ENCODE measurements at places on chromosomes 7 and 10. TPM values are rescaled to one million over a fixed set of nuclear protein-coding genes. Genes with fewer than 3 reads are reported as not detected.

DNA sequence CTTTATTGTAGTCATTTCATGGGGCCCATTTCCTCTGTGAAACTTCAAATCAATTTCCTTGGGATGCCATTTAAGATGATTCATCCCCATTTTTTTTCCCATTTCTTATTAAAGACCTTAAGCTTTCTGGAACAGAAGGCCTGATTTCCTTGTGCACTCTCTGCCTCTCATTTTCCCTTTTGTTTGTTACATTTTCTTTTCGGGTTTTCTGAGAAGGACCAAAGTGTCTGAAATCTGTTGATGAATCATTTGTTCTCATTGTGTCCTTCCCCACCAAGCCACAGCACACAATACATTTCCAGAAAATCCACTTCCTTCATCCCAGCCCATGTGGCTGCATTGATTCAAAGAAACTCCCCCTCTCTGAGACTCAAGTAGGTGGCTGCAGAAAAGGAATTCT lies 372.4 kb downstream of the SFMBT2 start:
- H3K36me3 ChIP-seq, result no peaks in the 10 kb centered on the region
- DNase-seq, result no peak
- peaks cover 3% of the 10 kb centered on the region for H3K4me1 ChIP-seq
- H3K27ac ChIP-seq, result no peak overlapping the region
- H3K4me3 ChIP-seq, result no peak overlapping the region

Gene SNX10
- 73.8 TPM for total RNA-seq

- DNase-seq, result no peak
- H3K4me1 ChIP-seq, result peaks cover 27% of the 10 kb centered on the region
- peak overlapping the region; percentile 26 for H3K27ac ChIP-seq
- H3K4me3 ChIP-seq, result no peak overlapping the region
Observed at GRCh38 chr10:14560791-14561765, 213.6 kb downstream of the FAM107B start.

Gene OR9A2
- total RNA-seq, result not detected

- no peak overlapping the region for H3K4me3 ChIP-seq
- no peak for DNase-seq
- peaks cover 5% of the 10 kb centered on the region for H3K27me3 ChIP-seq
- H3K4me1 ChIP-seq, result no peaks in the 10 kb centered on the region
Observed at GRCh38 chr10:69974551-69975155, 78.0 kb upstream of the MACROH2A2 start.

Gene TMEM236
- 5.0 TPM for total RNA-seq

Gene EVX1
- not detected for total RNA-seq

Gene MLLT10
- total RNA-seq, result 60.6 TPM

Gene HTR5A
- total RNA-seq, result not detected

Gene SUN3
- not detected for total RNA-seq

- no peak overlapping the region for H3K4me3 ChIP-seq
- H3K27ac ChIP-seq, result no peak overlapping the region
- no peaks in the 10 kb centered on the region for H3K27me3 ChIP-seq
Observed at GRCh38 chr10:127157506-127158200, 38.7 kb downstream of the INSYN2A start.

DNA sequence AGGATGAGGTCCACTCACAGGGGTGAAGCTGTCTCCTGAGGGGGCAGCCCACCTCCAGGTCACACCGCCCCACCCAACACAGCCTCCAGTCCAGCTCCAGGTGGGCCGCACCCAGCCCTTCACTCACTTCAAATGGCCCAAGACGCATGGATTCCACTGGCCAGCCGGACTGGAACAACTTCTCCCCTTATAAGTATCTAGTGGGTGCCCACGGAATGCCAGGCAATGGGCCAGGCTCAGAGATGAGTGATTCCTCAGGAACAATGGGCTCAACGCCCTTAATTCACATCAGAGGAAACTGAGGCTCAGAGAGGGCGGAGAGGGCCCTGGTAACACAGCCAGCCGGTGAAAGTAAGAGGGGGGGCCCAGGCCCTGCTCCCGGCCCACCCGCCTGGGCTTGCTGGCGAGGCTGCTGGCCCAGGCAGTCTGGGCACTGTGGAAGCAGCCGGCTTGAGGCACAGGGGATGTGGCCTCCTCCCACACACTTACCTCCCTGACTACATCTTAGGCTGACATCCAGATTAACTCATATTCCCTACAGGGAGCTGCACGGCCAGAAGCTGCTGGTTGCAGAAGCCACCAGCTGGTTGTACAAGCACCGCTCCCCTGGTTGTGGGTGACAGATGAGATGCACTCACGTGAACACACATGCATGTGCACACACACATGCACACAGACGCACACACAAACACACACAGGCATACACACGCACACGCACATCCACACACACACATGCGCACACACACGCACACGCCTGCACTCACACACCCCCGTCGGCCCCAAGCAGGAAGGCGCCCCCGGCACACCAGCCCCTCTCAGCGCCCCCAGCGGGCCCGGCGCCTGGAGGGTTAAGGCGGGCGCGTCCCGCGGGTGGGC lies 1.0 kb upstream of the FAM20C start:
- H3K4me1 ChIP-seq, result peaks cover 31% of the 10 kb centered on the region
- no peak for DNase-seq
- peak overlapping the region; percentile 78 for H3K27ac ChIP-seq
- H3K36me3 ChIP-seq, result peaks cover 10% of the 10 kb centered on the region
- no peaks in the 10 kb centered on the region for H3K27me3 ChIP-seq
- peak overlapping the region; percentile 73 for H3K4me3 ChIP-seq

GRCh38 chr10:124182088-124182541 lies 88.7 kb upstream of the CHST15 start:
- no peak for DNase-seq
- no peaks in the 10 kb centered on the region for H3K27me3 ChIP-seq

DNA sequence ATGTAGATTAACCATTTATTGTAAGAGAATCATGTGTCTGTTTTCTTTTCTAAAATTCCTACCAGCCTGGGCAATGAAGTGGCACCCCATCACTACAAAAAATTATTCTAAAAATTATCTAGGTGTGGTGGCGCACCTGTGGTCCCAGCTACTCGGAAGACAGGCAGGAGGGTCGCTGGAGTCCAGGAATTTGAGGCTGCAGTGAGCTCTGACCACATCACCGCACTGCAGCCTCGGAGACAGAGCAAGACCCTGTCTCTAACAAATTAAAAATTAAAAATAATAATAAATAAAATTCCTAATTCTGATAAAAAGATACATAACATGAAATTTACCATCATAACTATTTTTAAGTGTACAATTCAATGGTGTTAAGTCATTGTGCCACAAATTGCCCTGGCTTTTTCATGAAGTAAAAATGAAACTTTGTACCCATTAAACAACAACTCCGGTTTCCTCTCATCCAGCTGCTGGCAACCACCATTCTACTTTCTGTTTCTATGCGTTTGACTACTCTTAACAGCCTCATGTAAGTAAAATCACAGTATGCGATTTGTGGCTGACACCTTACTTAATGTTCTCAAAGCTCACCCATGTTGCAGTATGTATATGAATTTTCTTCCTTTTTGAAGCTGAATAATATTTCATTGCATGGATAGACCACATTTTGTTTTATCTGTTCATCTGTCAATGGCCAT lies 20.6 kb upstream of the USP6NL start:
- H3K4me3 ChIP-seq, result no peak overlapping the region
- DNase-seq, result no peak
- no peaks in the 10 kb centered on the region for H3K27me3 ChIP-seq
- H3K4me1 ChIP-seq, result no peaks in the 10 kb centered on the region
- H3K36me3 ChIP-seq, result no peaks in the 10 kb centered on the region
- no peak overlapping the region for H3K27ac ChIP-seq

DNA sequence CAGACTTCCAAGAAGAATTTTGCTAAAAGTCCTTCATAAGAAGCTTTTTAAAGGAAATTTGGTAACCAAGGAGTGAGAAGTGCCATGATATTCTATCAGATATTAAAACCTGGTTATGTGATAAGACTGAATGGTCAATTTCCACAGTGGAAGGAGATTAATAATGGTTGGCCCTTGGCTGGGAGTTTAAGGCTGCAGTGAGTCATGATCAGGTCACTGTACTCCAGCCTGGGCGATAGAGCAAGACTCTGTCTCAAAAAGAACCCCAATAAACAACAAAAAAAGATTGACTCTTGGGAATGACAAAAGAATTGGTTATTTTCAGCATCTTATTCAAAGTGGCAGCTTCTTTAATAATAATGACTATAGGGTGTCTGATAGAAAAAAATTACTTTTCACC lies 37.2 kb downstream of the EXOC4 start:
- H3K36me3 ChIP-seq, result peaks cover 16% of the 10 kb centered on the region
- H3K27me3 ChIP-seq, result no peaks in the 10 kb centered on the region
- H3K27ac ChIP-seq, result no peak overlapping the region
- H3K4me3 ChIP-seq, result no peak overlapping the region
- H3K4me1 ChIP-seq, result no peaks in the 10 kb centered on the region
- DNase-seq, result no peak

Gene TAS2R40
- not detected for total RNA-seq

DNA sequence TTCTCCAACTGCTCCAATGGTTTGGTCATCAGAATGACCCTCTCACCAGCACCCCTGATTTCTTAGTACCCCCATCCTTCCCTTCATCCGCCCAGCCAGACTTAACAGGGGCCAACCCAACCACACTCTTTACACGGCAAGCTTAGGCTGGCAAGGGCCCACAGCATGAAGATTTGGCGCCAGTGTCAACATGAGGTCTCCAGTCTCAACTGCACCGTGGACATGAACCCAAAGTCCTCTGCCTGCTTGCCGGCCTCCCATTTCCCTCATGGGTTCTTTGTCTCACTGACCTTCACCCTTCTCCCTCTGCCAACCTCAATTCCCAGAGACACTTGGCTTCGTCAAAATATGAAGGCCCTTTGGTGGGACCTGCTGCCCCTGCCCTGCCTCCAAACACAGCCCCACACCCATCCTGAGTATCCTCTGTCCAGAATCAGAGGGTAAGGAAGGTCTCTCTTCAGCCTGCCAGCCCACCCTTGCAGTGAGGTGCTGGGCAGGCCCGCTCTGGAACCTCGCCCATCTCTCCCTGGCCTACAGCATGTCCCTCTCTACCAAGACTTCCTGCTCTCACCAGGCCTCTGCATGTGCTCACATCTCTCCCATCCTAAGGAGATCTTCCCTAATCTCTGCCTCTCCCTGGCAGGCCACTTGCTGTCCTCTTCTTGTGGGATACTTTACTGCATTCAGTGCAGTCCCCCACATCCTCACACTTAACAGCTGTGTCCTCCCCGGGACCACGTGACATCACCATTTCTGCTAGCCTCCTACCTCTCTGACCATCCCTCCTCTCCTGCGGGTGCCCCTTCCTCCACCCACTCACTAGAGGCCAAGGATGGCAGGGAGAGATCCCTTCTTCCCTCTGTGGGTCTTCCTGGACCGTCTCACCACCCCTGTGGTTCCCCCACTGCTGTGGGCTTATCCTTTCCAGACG lies 91.7 kb upstream of the ZMIZ1 start:
- no peak for DNase-seq
- H3K27ac ChIP-seq, result peak overlapping the region; percentile 30
- H3K4me3 ChIP-seq, result no peak overlapping the region
- no peaks in the 10 kb centered on the region for H3K36me3 ChIP-seq

DNA sequence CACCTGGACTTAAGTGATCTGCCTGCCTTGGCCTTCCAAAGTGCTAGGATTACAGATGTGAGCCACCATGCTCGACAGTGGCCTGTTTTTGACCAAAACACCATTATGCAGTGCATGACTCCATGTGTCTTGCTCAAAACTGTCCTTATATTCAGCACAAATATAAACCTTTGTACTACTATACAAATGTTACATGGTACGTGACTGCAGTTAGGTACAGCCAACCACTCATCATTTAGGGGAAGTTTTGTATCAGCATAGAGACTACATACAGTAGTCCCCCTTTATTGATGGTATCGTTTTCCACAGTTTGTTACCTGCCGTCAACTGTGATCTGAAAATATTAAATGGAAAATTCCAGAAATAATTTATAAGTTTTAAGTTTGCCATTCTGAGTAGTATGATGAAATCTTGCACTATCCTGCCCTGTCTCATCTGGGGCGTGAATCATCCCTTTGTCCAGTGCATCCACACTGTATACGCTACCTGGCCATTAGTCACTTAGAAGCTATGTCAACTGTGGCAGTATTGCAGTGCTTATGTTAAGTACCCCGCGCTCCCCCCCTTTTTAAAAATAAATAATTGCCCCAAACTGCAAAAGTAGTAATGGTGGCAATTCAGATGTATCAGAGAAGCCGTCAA lies 23.3 kb upstream of the ZNF282 start:
- no peaks in the 10 kb centered on the region for H3K27me3 ChIP-seq
- no peak overlapping the region for H3K27ac ChIP-seq
- H3K36me3 ChIP-seq, result peaks cover 78% of the 10 kb centered on the region
- DNase-seq, result no peak

Gene PNLIPRP2
- total RNA-seq, result not detected

Gene MSMB
- not detected for total RNA-seq

- peaks cover 30% of the 10 kb centered on the region for H3K4me1 ChIP-seq
- no peaks in the 10 kb centered on the region for H3K27me3 ChIP-seq
- H3K4me3 ChIP-seq, result no peak overlapping the region
- H3K27ac ChIP-seq, result no peak overlapping the region
- peaks cover 45% of the 10 kb centered on the region for H3K36me3 ChIP-seq
- DNase-seq, result no peak
Observed at GRCh38 chr10:62073429-62073828, 171.9 kb downstream of the ARID5B start.

- no peak overlapping the region for H3K4me3 ChIP-seq
- H3K27ac ChIP-seq, result no peak overlapping the region
- peaks cover 21% of the 10 kb centered on the region for H3K4me1 ChIP-seq
- H3K27me3 ChIP-seq, result no peaks in the 10 kb centered on the region
- no peaks in the 10 kb centered on the region for H3K36me3 ChIP-seq
Observed at GRCh38 chr7:55105952-55106351, 87.1 kb downstream of the EGFR start.

GRCh38 chr10:79314761-79315601 lies 32.3 kb upstream of the PPIF start:
- H3K27ac ChIP-seq, result no peak overlapping the region
- H3K4me3 ChIP-seq, result no peak overlapping the region
- DNase-seq, result no peak
- peaks cover 16% of the 10 kb centered on the region for H3K4me1 ChIP-seq

GRCh38 chr7:99643464-99643863 lies 26.7 kb downstream of the ZSCAN25 start:
- DNase-seq, result no peak
- H3K27me3 ChIP-seq, result no peaks in the 10 kb centered on the region
- H3K4me3 ChIP-seq, result no peak overlapping the region
- no peaks in the 10 kb centered on the region for H3K36me3 ChIP-seq
